ENCODE measurements at places on chromosomes 16 and 17.

GRCh38 chr17:9170336-9170735 is 149.0 kb downstream of the NTN1 start:
- DNase-seq, result no peak

DNA sequence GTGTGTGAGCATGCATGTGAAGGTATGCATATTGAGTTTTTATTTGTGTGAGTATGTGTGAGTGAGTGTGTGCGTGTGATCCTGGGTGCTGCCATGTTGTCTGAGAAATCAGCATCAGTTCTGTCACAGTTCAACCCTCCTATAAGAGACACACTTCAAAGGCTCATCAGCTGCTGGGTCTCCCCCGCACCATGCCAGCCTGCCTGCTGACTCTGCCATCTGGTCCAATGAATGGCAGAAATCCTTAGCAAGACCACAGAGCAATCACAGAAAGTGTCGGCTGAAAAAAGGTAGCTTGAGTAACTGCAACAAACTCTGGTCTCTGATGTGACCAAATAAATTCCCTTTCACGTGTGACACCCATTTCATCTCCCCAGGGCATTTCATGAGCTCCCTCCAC is 381.8 kb upstream of the MAF start:
- no peak for DNase-seq

- DNase-seq, result peak; percentile 33
Measured at GRCh38 chr16:49788986-49789385, 66.9 kb downstream of the ZNF423 start.

- no peak for DNase-seq
Measured at GRCh38 chr16:11972128-11972527, 4.4 kb upstream of the SNX29 start.

GRCh38 chr17:3036800-3037199 is 26.6 kb downstream of the OR1D5 start:
- no peak for DNase-seq

GRCh38 chr17:43758497-43759174 is at the start of gene SOST:
Gene SOST, minus strand, starts transcription at chr17:43758791. Its CDS starts 50 bp downstream, at chr17:43758741.
- no peak for DNase-seq

DNA sequence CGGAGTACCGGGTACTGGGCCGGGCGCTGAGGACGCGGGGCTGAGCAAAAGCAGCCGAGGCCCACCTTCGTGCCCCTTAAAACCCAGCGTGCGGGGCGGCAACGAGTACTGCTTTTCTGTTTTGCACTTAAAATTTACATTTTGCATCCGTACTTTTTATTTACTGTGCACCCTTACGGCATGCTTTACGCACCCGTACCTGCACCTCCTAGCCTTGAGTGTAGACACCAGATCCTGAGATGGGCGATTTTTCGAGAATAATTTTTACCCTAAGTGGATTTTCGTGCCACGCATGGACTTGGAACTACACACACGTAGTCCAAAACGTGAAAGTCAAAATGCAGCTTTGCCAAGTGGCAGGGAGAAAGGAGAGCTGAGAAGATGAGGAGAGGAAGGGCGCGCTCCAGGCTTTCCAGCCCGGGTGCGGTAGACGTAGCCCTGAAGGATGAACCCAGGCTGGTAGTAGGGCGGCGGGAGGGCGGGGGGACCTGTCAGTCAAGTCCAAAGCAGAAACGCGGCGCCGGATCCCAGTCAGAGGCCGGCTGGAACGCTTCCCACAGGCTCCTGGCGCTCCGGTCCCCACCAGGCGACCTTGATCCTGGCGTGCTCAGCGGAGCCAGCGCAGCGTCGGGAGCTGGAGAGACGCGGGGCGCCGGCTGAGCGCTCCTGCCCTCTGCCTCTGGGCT is 1.2 kb upstream of the CBLN1 start:
- DNase-seq, result no peak

- DNase-seq, result no peak
Measured at GRCh38 chr17:36742267-36743000, 141.1 kb downstream of the MRM1 start.

DNA sequence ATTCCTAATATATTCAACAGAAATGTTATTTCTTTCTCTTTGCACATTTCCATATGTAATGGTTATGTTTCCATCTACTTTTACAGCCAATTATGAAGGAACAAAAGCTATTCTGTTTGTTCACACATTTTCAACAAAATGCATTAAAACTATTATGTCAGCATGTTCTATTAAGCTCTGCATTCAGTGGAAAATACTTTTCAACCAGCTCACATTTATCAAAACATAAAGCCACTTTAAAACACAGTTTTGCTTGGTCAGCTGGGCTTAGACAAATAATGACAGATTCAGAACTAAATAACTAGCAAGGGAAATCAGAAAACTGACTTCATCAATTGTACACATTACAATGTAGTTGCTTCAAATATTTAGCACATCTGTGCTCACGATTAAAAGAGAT is 6.9 kb downstream of the SALL1 start:
- DNase-seq, result no peak

DNA sequence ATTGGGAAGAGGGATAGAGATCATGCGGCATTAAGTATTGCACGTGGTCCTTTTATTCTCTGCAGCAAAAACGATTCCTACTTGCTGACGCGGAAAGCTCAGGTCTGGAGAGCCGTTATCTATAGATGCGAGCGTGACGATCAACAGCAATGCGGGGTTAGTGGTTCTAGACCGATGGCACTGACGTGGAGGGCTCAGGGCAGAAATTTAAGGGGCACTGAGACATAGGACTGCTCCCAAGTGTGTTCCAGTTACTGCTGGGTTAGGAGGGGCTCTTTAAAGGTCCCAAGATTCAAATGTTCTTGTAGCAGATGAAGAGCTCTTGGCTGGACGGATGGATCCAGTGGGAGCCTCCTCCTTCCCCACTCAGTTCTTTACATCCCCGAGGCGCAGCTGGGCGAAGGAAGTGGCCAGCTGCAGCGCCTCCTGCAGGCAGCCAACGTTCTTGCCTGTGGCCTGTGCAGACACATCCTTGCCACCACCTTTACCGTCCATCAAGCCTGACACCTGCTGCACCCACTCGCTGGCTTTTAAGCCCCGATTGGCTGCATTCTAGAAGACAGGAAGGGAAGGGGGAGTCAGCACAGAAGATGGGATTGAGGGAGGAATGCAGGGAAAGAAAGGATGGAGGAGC is 732 bp upstream of the EXOSC6 start:
- DNase-seq, result peak; percentile 33

DNA sequence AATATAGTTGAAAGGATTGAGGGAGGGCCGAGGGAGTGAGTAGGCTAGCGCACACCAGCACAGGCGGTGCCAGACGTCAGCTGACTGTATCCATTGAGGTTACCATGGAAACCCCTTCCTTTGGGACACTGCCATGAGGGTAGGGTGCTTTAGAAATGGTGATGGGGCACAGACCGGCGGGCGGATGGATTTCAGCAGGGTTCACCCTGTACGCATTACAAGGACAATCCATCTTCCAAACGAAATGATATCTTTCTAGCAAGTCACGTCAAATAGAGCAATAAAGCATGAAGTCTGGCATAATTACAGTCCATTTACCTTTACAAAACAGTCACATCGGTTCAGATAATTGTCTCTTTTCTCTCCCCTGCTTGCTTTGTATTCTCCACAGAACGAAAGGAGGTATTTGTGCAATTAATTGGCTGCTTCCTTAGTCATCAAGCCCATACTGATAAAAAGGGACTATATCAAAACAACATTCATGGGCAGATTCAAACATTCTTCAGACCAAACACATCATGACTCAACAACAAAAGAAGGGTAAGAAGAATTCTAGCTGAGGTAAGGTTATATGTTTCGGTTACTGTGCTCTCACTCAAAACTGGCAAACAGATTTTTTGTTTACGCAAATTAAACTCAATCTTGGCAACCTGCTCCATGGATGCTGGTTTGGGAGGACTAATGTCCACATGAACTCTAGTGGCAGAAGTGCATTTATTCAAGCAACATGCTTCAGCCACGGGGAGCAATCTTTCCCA is 140.6 kb downstream of the CDK5R1 start:
- DNase-seq, result no peak

GRCh38 chr16:12833926-12834325 is 30.2 kb upstream of the CPPED1 start:
- DNase-seq, result peak; percentile 36

DNA sequence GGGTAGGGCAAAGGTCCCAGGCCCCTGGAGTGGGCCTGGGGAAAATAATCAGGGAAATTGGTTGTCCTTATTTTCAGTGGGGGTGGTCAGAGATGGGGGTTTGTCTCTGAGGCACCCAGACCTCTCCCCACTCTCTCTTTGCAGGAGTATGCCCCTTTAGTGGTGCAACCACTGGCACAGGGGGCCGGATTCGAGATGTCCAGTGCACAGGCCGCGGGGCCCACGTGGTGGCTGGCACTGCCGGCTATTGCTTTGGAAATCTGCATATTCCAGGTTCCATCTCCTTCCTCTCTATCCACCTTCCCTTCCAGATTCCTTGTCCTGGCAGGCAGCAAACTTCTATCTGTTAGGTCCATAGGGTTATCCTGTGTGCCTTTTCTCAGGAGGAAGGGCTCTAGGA is 7.6 kb downstream of the PFAS start:
- DNase-seq, result no peak

- DNase-seq, result no peak
Measured at GRCh38 chr16:9192746-9193145, 101.3 kb downstream of the HAPSTR1 start.

DNA sequence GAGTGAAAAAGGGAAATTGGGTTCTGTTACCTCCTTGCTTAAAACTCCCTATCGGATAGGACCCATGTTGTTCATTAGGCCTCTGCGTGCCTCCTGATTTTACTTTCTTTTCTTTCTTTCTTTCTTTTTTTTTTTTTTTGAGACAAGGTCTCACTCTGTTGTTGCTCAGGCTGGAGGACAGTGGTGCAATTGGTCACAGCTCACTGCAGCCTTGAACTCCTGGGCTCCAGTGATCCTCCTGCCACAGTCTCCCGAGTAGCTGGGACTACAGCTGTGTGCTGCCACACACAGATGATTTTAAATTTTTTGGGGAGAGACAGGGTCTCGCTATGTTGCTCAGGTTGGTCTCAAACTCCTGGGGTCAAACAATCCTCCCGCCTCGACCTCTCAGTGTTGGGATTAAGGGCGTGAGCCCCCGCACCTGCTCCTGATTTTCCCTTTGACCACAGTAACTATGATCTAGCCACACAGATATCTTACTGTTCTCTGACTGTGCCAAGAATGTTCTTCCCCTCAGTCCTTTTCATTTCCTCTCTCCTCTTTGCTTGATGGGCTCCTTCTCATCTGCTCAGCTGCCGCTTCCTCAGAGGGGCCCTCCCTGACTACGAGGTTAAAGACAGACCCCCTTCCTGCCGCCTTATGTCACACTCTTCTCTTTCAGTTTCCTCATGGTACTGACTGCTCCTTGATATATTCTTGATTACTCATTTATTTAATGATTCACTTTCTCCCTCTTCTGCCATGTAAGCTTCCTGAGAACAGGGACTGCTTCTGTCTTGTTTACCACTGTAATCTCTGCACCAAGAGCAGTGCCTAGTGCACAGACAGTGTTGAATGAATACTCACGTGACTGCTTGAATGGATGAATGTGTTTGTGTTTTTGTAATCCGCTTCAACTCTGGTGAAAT is 44.3 kb downstream of the LCMT1 start:
- DNase-seq, result no peak

- no peak for DNase-seq
Measured at GRCh38 chr16:5036228-5037156, 2.8 kb upstream of the NAGPA start.

- DNase-seq, result peak; percentile 48
Measured at GRCh38 chr17:29149431-29150064, 30.6 kb downstream of the MYO18A start.

DNA sequence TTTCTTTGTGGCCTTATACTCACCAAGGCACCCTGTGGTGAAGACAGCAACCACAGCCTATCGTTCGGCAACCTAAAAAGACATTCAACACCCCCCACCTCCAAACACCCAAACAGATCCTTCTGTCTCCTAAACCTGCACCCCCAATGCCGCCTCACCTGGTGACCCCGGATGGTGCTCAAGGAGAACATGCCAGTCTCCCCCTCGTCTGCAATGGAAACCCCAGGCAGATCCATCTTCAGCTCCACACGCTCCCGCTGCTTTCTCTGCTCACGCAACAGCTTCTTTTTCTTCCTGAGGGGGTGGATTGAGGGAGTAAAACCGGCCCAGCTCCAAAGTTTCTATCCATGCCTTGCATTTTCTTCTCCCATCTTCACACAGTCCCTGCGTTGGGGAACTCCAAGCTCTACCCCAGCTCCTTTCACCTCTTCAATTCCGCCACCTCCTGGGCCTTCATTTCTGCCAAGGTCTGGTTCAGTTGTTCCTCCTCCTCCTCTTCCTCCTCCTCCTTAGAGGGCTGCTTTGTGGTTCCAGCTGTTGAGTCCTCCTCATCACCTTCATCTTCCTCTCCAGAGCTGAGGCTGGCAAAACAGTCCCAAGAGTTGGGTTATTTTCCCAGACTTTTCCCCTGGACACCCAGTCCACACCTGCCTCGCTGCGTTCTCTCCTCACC is 3.4 kb upstream of the PSMC5 start:
- DNase-seq, result no peak

DNA sequence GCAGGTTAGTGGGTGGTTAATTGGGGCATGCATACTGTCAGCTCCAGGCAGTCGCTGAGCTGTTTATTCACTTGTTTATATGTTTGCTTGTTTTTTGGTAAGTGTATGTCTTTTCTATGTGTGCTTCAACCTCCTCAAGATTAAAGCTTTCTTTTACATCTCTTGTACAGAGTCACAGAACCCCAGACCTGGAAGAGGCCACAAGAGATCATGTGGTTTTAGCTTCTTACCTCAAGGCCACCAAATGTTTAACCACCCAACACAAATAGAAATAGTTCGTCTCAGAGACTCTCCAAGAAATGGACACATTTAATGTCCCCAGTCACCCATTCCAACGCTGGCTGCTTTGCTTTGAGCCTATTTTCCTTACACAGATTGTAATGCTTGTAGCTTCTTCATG is 11.8 kb upstream of the TMEM98 start:
- no peak for DNase-seq
